ENCODE measurements at places on chromosomes 12 and 14.

DNA sequence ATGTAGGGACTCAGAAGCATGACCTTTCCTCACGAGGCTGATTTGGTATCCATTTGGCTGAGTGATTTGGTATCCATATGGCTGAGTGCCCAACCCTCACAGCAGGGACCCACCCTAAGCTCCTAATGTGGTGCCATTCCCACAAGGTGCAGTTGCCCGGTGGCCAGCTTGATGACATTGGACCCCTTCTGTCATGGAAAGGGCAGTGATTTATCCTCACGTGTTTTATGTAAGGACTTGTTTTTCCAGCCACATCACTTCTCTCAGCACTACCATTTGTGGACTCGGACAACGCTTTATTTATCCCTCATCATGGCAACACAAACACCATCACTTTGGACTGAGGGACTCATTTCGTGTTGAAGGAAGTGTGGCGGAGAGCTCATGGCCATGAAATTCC, 8.5 kb upstream of the CDC42BPB start:
- DNase-seq: no peak

- DNase-seq: no peak
These were observed 33.0 kb downstream of the UBR7 start for GRCh38 chr14:93239869-93240677.

- DNase-seq: peak; percentile 79
These were observed 831 bp upstream of the NKX2-1 start for GRCh38 chr14:36520601-36521525.

DNA sequence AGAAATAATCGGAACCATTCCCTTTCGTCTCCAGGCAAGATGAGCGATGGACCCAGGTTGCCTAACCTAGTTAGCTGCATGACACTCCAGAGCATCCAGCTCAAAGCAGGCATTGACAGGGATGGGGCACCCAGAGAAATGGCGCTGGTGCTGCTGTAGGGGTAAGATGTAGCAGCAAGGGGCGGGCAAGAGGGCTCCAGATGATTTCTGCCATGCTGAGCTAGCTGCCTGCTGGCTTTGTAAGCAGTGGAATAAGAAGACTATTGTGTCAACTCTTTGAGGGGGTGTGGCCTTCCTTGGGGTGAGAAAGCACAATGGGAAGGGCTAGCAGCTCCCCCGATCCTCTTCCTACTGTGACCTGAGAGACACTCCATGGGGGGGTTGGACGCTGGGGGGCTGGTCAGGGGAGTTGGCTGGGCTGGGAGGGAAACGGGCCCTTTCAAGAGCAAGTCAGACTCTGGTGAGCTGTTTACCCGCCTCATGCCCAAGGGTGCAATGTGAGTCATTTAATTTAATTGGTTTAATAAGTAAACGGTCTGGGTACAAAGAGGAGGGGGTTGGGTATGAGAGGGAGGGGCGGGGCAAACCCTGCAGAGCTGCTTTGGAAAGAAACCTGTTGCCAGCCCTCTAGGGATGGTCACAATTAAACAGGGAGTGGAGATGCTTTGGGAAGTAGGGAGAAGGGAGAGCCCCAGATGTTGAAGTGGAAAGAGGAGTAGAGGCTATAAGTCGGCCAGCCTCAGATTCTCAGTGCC, 50.5 kb downstream of the B4GALNT3 start:
- no peak for DNase-seq

GRCh38 chr12:57929092-57929830, 12.1 kb upstream of the ATP23 start:
- no peak for DNase-seq

GRCh38 chr14:71089971-71090370, 182.7 kb downstream of the PCNX1 start:
- DNase-seq: no peak

DNA sequence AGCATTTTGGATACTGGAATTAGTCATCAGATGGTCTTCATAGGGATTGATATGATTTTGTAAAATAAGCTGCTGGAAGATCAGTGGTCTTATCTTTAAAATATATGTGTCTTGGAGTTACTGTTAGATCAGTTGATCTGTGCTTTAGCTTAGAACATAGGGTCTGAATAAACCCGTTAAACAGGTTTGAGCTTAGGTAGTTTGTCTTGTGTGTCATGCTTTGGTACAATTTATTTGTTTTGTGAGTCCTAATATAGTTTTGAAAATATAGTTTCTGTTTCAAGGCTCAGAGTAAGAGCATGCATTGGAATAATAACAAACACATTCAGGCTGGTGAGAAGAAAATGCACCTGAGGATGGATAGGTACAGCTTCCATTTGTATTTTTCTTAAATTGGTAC, 505.0 kb downstream of the SLC16A7 start:
- no peak for DNase-seq

GRCh38 chr14:49621114-49621881, 699 bp downstream of the MGAT2 start:
- DNase-seq: peak; percentile 38

Measured in NCI-H2107 (cell line).